ENCODE measurements at places on chromosomes 6 and 20.

GRCh38 chr20:31485450-31486339, 10.6 kb downstream of the REM1 start:
- no peak for DNase-seq

- DNase-seq: no peak
Observed at GRCh38 chr6:10945845-10946244, 59.0 kb downstream of the SYCP2L start.

GRCh38 chr6:26223228-26223627, 136.0 kb downstream of the HFE start:
- DNase-seq: no peak

DNA sequence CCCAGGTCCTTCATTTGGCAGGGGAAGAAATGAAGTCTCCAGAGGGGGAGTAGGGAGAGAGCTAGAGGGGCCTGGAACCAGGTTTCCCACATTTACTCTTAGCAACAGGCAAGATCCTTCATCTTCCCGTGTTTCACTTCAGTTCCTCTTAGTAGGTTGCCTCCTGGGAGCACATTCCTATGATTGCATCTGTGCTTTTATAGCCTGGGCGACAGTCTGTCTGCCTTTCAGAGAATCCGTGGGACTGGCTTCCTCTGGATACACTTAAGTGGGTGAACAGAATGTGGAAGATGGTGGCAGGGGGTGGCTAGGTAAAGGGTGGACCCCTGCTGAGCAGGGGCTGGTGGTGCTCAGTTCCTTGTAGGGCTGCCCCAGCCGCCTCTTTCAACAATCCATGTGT, 33.4 kb downstream of the STK35 start:
- DNase-seq: no peak

- DNase-seq: no peak
Observed at GRCh38 chr6:165805636-165806035, 142.6 kb upstream of the PDE10A start.

DNA sequence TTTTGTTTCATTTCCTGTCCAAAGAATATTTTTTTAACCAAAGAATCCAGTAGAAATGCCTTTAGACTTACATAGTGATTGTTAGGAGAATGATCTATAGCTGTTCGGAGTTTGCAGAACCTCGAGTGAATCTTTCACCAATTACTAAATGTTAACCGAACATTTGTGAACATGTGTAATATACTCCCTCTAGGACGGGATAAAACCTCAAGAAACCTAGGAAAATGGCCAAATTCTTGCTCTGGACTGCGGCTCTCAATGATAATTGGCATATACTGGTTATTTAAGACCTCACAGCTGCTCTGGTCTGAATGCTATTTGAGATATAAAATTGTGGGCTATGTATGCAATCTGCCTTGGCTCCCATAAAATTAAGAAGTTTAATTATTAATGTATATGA, 137.1 kb downstream of the PACRG start:
- DNase-seq: no peak

DNA sequence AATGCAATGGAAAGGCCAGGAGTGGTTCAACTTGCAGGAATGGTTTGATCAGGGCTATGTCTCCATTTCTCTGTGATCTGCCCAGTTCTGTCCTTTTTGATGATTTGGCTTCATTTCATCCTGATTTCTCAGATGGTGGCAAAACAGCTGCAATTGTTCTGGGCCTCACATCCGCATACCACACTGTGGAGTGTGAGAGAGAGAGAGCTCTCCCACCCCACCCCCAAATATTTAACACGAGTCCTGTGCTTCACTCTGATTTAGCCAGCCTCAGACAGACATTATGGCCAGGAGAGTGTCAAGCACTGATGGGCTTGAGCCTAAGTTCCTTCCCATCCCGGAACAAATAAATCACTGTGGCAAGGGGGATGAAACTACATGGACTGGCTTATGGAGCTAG, 284.6 kb downstream of the CDC5L start:
- no peak for DNase-seq

- peak; percentile 30 for DNase-seq
Observed at GRCh38 chr6:89281779-89282246, 33.3 kb downstream of the GABRR2 start.

- DNase-seq: no peak
Observed at GRCh38 chr20:58294497-58295455, 14.7 kb upstream of the RAB22A start.

- no peak for DNase-seq
Observed at GRCh38 chr6:91645811-91646210, 1058.9 kb upstream of the MAP3K7 start.

DNA sequence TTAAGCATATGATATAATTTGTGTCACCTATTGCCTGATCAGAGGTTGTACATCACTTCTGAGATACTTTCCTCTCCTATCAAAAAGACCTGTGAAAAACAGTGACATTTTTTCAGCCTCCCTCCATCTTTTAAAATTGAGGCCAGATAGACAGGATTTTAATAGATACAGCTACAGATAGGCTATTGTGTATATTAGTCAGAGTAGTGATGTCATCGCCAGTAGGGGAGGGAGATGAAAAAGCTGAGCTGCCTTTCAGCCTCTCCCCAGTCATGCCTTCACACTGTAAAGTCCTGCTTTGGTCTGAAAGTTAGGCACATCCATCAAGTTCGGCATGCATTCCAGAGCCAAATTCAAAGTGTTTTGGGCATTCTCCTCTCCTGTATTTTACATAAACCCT, 7.9 kb upstream of the PABPC1L start:
- no peak for DNase-seq

- no peak for DNase-seq
Observed at GRCh38 chr6:140711019-140711613, 1336.7 kb upstream of the CITED2 start.

DNA sequence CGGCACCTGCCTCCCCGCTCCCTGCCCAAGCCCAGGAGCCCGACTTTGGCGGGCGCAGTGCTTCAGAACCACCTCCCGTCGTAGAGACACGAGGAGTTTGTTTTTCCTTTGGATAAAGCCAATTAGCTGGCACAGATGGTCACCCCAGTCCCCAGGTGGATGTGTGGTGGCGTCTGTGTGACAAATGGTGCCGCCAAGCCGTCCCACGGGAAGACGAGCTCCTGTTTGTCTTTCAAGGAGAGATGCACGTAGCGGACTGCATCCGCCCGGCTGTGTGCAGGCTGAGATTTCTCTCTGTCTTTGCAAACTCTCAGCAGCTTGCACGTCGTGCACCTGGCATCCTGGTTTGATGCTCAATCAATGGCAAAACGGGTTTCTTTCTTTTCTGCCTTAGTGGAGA, 16.1 kb upstream of the MRGBP start:
- no peak for DNase-seq

DNA sequence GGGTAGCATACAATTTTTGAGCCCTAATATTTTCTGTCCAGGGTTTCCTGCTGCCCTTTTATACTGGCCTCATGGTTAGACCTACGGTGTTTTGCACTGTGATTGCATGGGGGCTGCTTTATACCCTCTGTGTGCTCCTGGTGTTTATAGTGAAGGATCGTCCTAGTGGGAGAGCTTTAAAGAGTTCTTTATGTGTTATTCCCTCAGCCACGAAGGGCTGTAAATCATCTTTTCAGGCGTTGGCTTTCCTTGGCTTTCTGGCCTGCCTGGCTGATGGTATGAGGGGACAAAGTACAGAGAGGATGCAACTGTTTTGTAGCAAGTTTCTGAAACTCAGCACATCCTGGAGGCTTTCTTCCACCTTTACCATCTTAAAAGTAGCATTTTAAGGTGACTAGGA, 464.3 kb downstream of the EPM2A start:
- DNase-seq: no peak

DNA sequence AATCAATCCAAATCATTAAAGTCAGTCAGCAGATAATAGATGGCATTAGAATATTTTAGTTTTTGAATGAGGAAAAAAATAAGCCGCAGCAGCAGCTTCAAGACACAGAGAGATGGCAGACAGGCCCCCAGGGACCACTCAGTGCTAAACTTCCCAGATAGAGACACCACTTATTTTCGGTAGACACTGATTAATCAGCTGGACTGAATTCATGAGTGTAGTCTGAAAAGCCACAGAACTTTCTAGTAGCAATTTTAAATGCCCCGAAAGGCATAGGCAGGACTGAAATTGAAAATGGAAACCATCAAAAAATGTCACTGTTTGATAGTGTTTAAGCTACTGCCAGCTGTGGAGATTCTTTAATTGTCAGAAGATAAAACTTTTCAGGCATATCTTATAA, 3.1 kb upstream of the CLDN20 start:
- no peak for DNase-seq

- DNase-seq: no peak
Observed at GRCh38 chr6:116352515-116353471, 18.0 kb upstream of the DSE start.

- DNase-seq: no peak
Observed at GRCh38 chr6:21085643-21086042, 507.9 kb upstream of the SOX4 start.

DNA sequence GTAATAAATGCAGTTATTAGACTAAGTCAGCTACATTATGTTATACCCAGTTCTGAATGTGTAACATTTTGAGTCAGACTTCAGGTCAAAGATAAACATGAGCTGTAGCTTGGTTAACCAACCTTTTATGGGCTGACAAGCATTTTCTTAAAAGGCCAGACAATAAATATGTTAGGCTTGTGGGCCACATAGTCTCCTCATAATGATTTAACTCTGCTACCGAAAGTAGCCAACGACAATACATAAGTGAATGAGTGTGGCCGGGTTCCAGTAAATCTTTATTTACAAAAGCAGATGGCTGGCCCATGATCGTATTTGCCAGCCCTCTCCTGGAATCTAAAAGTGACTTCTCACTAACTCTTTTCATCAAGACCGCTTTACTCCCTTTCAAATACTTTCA, 49.9 kb downstream of the ATG5 start:
- DNase-seq: no peak

GRCh38 chr6:157607317-157608109, 215.5 kb upstream of the SNX9 start:
- no peak for DNase-seq

DNA sequence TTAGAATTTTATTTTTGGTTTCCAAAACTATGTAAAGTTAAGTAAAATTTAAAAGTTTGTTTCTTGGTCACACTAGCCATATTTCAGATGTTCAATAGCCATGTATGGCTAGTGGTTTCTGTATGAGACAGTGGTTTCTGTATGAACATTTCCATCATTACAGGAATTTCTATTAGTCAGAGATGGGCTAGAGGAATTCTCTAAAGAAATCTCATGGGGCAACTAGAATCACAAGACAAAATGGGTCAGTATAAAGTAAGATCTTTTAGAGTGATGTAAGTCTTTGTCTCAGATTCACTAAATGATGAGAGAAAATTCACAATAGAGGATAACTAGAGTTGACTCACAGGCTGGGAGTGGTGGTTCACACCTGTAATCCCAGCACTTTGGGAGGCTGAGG, 149.0 kb downstream of the FUT9 start:
- no peak for DNase-seq

DNA sequence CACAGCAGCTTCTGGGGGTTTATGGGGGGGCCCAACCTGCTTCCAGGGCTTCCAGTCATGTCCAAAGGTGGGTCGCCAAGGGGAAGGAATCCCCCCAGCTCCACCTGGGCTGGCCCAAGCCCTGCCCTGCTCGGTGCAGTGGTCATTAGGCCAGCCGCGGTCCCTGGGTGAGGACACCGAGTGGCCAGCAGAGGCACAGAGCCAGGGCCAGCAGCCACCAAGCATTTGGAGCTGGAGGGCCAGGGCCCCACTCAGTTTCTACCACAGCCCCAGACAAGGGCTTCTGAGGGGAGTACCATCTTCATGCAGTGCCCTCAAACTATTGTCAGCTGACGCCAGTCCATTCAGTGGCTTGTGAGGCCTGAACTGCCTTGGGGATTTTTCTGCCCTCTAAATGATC, 39.6 kb downstream of the TFEB start:
- DNase-seq: no peak

DNA sequence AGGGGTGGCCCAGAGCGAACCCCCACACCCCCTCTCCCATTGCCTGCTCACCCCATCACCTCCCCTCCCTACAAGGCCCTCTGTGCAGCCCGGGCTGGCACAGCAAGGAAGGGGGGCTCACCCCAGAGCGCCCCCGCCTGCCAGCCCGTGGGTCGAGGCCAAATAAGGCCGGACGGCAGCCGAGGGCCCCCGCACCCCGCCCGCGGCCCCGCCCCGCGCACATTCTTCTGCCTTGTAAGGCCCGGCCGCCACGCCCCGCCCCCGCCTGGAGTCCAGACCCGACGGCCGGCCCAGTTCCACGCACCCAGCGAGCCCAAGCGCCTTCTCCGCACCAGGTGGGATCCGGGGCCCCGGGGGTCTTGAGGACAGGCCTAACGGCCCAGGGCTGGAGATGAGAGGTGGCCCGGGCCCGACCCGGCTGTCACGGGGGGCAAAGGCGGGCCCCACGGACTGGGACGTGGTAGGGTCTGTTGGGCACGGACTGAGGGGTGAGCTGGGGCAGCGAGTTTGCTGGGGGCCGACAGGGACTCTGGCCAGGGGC, at the start of gene MYL9:
MYL9 (plus strand) TSS at position 293 of the 541 bp plus-strand sequence. CDS start 3,366 bp downstream, outside the sequence.
- peak; percentile 6 for DNase-seq

DNA sequence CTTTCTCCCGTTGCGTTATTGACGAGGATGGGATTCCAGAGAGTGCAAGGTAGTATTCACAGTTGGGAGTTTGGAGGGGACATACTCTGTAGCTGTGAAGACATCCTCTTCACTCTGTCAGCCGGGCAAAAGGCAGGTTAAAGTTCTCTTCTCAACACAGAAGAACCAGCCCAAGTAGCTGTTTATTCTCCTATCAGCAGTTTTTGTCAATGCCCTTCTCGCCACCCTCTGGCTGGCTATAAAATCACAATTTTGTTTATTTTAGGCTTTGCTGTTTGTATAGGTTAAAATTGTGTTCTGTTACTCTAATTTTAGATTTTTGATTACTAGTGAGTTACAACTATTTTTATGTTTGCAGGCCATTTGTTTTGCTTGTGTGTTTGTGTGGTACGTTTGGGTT, 37.9 kb upstream of the MAS1 start:
- no peak for DNase-seq

DNA sequence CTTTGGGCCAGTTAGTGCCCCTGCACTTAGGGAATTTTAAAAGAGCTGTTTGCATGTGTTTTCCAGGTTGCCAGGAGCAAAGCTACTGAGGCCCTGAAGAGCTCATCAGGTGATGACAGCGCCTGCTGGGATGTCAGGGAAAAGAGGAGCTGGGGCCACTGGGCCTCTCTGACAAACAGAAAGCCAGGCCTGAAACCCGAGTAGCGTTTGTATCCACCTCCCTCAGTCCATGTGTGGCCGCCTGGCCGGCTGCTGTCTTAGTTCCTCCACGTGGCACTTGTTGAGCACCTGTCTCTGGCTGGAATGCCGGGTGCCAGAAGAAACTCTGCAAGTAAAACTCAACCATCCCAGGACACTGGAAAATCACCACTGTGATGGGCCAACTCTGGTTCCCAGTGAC, 601.2 kb downstream of the CDH26 start:
- DNase-seq: no peak

GRCh38 chr20:34062570-34063482, 49.2 kb downstream of the EIF2S2 start:
- no peak for DNase-seq
